ENCODE measurements at places on chromosomes 11 and 22.

- no peak for DNase-seq
Observed at GRCh38 chr11:35938231-35938630, 5.6 kb upstream of the LDLRAD3 start.

DNA sequence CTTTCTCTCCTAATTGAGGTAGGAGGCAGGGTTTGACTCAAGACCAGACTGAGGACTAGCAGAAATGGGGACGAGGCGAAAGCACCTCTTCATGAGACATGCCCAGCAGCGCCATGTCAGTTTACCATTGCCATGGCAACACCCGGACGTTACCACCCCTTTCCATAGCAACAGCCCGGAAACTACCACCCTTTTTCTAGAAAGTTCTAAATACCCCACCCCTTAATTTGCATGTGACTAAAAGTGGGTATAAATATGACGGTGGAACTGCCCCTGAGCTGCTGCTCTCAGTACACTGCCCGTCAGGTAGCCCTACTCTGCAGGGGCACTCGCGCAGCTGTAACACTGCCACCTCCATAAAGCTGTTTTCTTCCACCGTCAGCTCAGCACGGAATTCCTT lies 5.9 kb upstream of the RAC2 start:
- DNase-seq = no peak

DNA sequence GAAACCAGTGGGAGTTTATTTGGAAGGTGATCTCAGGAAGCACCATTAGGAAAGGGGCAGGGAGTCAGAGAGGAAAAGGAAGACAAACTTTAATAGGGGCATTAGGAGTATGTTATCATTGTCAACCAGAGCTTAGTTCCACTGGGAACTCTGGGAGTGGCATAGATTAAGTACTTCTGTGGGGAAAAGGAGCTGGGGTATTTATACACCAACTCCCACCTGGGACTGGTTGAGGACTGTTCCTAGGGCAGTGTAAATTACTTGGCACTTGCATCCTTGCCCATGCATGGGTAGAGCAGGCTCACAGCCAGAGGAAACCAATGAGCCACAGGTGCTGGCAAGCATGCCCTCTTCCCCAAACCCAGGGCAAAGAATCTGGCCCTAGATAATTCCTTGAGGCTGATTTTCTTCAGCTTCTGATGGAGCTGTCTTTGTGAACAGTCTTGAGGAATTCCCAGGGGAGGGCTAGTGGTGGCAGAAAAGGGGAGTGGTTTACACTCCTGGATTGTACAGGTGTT lies 541.2 kb downstream of the MIAT start:
- no peak for DNase-seq

DNA sequence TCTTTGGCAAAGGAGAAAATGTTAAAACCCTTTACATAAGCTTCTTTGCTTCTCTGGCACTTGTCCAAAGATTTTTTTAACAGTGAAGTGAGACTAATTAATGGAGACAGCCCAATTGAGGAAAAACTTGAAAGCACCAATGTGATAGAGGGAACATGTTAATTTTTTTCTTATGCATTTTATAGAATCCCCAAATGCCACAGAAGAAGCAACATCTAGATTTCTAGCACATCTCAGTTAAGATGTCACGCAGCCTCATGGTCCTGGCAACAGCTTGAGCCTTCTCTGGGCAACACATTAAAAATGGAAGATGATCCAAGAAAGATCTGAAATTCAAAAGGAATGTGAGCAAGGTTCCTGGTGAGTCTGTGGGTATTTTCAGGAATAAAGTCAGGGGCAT lies 48.5 kb downstream of the PACSIN2 start:
- peak; percentile 29 for DNase-seq

DNA sequence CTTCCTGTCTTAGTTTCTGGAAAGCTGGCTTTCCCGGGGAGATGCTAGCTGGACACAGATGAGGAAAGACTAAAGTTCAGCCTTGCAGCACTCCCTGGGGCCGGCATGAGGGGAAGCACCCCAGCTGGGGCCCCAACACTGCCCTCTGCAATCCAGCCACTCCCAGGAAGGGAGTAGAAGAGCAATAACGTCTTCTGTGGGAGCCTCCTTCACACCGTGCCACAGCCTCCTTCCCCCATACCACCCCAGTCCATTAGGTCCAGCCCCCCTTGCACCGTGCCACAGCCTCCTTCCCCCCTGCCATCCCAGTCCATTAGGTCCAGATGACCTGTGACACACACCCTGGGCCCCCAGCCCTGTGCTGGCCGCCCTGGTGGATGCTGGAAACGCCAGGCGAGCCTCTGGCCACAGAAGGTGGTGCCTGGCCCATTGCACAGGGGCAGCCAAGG lies 44.1 kb upstream of the PRDM11 start:
- no peak for DNase-seq

- peak; percentile 77 for DNase-seq
Observed at GRCh38 chr11:94934362-94934761, 39.0 kb downstream of the CWC15 start.

DNA sequence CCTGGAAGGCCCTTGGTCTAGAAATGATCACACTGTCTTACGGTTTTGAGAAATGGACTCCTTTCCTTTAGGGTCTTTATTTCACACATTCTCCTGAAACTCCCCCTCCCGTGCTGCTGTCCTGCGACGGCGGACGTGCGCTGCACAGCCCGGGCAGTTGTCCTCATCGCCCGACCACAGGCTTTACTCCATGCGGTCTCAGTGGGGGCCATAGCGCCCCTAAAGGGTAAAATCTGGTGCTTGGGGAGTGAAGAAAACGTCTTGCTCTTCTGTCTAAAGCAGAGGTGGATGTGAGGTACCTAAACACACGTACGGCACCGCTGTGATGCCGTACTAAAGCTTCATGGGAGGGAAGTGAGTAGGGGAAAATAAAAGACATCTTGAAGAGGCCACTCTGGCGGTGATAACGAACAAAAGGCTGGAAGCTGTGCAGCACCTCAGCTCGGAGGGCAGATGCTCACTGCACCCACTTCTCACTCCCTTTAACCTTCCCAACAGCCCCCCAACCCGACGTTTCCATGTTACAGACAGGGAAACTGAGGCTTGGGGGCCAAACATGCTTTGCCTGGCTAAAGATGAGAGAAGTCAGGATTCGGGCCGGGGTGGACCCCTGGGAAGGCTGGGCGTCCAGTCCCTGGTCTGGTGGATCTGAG lies 22.6 kb downstream of the MPPED1 start:
- DNase-seq = no peak

- no peak for DNase-seq
Observed at GRCh38 chr22:27164781-27165503, 507.6 kb downstream of the MIAT start.

DNA sequence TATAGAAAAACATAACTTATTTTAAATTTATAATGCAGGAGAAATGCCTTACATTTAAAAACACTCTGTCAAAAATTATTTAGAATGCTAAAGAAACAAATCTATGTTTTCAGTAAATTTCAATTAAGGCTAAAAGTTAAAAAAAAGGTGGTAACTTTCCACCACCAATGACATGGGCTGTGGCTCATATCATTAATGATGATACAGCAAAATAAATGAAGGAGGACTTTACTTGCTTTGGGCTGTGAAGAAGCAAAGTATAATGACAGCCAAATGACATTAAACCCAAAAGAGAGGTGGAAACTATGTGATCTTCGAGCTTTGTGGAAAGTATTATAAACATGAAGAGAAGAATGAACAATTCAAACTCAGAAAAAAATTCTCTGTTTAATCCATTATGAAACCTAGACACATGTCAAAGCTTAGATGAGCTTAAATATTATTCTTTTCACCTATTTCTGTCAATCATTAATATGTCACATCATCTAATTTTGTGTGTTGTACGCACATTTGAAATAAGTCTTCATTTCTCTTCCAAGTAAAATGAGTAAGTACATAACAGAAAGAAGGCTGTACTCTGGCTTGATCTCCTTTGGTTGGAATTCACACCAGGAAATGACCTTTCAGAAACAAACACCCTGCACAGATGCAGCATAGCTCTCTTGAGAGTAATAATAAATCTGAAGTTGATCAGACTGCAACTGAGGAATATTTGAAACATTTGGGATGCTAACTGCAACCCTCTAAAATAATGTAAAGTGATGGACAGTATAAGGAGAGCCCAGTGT lies 265.8 kb downstream of the TTC28 start:
- no peak for DNase-seq

DNA sequence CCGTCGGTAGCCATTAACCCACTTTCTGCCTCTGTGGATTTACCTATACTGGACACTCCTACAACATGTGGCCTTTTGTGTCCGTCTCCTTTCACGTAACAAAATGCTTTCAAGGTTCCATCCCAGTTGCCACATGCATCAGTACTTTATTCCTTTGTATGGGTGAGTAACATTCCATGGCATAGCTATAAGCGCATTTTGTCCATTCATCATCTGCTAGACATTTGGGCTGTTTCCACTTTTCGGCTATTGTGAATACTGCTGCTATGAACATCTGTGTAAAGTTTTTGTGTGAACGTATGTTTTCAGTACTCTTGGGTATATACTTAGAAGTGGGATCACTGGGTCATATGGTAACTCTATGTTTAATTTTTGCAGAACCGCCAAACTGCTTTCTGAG lies 257.2 kb downstream of the ST3GAL4 start:
- no peak for DNase-seq

GRCh38 chr22:49975543-49976389 lies 15.2 kb downstream of the PIM3 start:
- DNase-seq = no peak

GRCh38 chr11:94424662-94425061 lies 23.4 kb upstream of the GPR83 start:
- no peak for DNase-seq

DNA sequence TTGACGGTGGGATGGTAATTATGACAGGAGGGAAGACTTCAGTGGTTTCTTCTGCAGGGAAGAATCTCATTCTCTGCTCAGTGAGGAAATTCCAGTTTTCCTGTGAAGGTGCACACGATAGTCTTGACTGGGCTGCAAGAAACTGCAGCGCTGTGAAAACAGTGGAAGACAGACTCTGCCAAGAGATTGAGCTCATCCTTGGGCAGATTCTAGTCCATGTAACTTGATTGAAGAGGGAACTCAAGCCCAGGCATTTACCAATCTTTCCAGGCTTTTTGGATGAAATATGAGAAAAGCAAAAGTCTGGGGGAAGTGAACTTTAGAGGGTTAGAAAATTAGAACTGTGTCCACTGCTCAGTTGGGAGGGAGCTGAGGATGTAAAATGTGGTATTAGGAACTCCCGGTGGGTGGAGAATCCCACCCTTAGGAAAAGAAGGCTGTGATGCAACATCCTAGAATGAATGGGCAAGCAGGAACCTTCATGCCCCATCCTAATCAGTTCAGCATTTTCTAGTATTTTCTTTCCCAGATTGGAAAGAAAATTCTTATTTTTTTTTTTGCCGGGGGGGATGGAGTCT lies 212.6 kb downstream of the DBX1 start:
- no peak for DNase-seq

- DNase-seq = no peak
Observed at GRCh38 chr11:69696749-69697468, 6.9 kb downstream of the FGF19 start.

DNA sequence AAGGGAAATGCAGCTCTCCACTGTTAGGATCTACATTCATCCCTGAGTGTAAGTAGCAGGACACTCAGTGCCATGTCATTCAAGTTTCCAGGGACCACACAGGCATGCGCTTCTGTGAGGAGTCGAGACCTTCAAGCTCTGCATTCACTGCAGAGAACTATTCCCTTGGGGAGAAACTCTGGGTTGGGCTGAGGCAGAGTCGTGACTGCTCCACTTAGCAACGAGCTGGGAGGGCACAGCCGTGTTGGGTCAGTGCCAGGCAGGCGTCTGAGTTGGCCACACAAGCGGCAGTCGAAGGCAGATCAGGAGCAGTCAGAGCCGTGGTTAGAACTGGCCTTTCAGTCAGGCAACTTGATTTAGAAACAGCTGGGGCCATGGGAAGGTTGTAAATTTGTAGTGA lies 14.7 kb downstream of the MPEG1 start:
- DNase-seq = peak; percentile 58

DNA sequence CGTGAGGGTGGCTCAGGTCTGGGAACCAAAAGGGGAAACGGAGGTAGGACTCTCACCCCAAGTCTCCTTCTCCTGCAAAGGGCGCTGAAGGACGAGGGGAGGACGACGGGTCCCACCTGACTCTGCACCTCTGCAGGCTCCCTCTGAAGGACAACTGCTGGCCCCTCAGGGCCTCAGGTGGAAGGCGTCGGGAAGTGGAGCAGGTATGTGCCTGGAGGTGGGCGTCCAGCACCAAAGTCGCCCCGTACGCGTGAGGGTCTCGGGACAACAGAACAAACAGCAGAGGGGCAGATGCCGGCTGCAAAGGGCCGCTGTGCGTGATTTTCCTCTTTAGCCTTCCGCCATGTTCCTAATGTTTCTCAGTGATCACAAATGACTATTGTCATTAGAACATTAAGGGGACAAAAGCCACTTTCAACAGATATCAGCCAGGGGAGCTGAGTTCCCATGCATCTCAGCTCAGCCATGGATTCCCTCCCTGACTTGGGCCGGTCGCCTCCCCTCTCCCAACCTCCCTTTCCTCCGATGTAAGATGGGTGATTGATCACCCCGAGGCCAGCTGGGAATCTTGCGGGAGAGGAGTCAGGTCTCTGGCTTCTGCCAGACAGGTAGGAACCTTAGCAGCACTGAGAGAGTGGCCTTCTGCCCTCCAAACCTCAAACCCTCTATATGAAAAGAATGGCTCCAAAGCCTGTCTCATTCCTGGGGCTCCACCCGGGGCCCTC lies 836 bp downstream of the SLC16A8 start:
- no peak for DNase-seq

- DNase-seq = no peak
Observed at GRCh38 chr22:43001271-43002201, 13.4 kb downstream of the PACSIN2 start.

DNA sequence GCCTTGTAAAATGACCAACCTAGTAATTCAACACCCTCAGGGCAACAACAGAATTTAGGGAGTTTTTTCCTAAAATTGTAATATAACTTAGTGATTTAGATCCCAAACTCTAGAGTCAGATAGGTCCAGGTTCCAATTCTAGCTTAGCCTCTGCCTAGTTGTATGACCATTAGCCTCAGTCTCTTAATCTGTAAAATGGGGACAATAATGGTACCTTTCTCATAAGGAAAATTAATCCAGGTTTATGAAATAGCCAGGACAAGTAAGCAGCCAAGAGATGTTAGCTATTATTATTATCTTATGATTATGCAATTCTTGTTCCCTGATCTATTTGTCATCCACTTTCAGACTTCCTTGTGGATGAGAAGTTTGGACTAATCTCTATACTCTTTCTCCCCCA lies 4.1 kb downstream of the TFIP11 start:
- no peak for DNase-seq

DNA sequence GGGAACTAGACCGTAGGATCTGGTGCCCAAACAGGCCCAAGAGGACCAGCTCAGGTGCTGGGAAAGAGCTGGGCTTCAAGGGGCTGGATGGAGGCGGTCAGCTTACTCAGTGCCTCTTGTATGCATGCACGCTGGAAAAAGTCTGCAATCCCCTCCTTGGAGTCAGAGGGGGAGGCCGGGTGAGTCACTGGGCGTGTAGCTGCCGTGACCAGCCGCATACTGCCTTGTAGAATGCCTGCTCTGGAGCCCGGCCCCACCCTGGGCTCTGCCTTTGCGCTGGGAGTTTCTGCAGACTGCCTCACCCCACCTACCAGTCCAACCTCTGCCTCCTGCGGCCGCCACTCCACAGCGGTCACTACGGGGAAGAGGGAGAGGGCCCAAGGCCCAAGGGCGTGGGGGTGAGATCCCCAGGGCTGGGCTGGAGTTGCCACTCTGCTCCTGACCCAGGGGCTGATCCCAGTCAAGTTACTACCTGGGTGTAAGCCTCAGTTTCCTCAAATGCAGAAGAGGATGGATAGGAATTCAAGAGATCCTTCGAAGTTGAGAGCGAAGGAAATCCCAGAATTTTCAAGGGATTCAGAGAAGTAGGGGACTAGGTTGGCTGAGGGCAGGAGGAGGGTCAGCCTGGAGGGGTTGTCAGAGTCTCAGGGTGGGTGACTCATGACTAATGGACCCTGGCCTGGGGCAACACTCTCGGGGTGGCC lies 4.2 kb downstream of the MRGPRF start:
- no peak for DNase-seq

Measured in C1 segment of cervical spinal cord (tissue), 14 donors.